ENCODE measurements at places on chromosomes 3 and 15.

- no peak for DNase-seq
These were observed 1.9 kb downstream of the SPTBN5 start for GRCh38 chr15:41891946-41892345.

DNA sequence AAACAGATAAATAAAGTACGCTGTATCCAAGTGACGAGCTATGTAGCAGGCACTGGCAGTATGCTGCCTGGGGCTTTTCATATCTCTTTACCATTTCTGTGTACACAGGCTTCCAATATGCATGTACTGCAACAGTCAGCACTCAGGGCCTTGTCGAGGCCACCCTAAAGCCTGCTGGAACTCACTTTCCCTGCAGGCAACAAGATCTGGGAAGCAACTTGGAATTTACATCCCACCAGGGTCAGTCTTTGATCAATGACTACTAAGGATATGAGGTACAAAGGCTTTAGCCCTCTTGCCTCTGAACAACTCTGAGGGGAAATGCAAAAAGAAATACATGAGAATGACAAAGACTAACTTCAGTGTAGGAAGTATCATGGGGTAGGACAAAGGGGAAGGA is 101.8 kb upstream of the ARL6 start:
- DNase-seq, result no peak

DNA sequence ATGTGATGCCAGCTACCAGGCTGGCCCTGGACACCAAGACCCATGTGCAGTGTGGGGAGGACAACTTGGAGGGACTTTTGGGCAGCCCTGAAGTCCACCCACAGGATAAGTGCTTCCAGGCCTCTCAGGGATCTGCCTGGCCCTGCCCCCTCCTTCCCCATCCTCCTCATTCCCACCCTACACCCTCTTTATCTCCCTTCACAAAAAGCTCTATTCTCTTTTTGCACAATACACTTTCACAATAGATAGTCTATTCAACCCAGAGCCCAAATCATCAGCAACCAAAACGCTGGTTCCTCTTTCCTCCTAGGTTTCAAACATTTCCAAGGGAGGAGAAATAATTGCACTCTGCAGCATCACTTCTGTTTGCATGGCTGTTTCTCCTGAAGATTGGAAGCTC is 7.8 kb upstream of the ZNF710 start:
- no peak for DNase-seq

DNA sequence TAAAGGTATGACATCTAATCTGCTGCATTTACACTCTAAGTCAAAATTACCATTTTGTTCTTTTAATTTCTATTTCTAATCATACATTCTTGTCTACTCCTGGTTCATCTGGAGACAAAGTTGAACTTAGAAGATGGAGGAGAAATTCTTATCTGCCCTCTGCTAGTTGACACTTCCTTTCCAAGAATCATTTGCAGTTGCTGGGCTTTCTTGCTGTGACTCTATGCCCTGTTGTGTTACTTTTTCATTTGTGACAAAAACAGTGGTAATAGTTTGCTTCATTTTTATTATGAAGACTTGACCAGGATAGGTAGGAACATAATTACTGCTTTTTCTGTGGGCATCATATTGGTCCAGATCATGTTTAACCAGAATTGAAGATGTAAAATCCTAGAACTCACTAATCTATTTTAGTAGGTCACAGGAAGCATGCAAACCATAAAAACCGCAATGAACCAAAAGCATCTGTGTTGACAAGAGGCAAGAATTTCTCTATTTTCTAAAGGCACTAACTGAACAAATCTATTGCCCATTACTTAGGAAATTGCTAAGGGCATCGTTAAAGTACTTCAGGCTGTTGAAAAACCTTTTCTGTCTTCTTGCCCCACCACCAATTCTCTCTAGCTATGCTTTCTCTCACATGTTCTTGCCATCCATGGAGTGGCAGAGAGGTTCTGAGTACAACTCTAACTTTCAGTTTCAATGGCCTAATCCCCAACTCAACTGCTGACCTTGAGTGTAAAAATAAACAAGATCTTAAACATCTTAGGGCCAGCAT is 4.2 kb upstream of the CCR2 start:
- DNase-seq, result no peak

DNA sequence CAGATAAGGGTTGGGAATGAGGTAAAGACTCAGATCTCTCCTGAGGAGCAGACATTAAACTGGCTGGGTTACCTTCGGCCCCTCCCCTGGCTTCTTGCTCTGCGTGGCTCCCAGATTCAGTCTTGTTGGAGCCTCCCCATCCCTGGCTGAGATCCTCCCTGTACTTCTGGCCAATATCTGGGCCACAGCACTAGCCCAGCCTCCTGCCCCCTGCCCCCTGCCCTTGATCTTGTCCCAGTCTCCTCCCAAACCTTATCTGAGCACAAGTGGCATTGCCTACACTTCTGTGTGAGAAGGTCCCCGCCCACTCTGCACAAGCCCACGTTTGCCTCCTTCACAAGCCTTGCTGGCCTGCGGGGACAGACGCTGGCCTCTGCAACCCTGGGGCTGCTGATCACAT is 16.8 kb downstream of the PLA2G4F start:
- no peak for DNase-seq

- no peak for DNase-seq
These were observed 77.8 kb upstream of the FAM98B start for GRCh38 chr15:38376081-38376480.

- no peak for DNase-seq
These were observed 131.7 kb downstream of the RYR3 start for GRCh38 chr15:33442449-33442848.

DNA sequence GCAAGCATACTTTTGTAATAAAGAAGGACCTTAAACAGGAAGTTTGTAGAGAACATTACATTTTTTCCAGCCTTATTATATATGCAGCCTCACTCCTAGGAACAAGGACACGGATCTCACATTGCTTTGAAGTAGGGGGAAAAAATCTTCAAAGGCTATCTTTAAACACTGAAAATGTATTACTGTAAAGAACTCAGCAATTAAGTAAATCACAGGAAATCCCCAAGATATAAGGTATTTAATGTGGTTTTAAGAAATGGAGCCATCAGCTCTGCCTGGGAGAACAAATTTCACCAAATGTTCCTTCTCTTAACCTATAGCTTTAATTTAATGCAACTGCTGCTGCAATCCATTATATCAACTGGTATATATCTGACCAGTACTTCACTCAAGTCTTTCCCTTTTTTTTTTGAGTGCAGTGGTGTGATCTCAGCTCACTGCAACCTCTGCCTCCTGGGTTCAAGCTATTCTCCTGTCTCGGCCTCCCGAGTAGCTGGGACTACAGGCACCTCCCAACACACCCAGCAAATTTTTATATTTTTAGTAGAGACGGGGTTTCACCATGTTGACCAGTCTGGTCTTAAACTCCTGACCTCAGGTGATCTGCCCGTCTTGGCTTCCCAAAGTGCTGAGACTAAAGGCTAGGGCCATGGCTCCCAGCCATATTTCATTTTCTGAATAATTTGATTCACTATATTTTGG is 2.8 kb downstream of the BTLA start:
- no peak for DNase-seq

DNA sequence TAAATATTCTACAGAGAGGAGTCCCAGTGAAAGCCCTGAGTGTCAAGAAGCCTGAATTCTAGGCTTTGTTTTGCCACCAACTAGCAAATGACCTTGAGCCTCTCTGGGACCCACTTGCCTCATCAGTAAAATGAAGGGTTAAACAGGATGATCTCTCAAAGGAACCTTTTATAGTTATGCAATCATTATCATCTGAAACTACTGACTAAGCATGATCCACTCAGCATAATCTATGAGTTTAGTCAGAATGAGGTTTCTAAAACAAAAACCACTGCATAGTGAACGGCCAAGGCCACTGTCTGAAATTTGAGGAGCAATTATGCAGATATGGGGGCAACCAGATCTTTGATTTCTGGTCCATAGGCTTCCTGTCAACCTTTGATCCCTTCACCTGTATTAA is 319.0 kb downstream of the MECOM start:
- no peak for DNase-seq

GRCh38 chr3:12842469-12842868 is 1.1 kb upstream of the RPL32 start:
- DNase-seq, result no peak

DNA sequence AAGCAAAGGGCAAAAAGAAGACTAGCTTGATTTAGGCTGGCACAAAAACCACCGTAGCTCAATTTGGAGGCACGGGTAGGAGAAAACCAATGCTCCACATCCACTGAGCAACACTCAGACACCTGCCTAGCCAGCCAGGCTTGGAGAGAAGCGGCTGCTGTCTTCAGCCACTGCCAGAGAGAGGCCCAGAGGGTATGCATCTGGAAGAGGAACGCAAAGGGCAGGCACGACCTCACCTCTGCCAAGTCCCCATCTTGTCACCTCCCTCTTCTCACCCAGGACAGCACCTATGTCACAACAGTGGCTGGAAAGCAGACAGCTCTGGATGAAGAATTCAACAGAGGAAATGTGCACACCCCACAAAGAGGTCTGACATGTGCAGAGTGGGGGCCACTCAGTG is 93.5 kb downstream of the ADAMTS17 start:
- no peak for DNase-seq

- no peak for DNase-seq
These were observed 11.5 kb upstream of the SPPL2A start for GRCh38 chr15:50777042-50777441.

GRCh38 chr3:177802151-177802900 is 605.0 kb upstream of the TBL1XR1 start:
- DNase-seq, result no peak

DNA sequence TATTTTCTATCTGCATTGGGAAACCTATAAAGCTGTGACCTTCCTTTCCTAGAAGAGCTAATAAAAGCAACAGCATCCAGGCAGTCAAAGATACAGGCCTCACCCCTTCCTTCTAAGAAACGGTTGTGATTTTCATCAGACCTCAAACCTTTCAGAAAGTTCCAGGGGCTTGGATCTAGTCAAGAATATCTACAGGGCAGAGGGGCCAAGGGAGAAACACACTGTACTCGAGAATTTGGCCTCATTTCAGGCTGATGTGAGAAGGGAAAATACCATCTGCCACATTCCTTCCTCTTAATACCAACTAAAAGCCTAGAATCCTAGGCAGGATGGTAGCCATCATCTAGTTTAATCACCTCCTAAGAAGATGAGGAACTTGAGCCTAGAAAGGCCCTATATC is 24.5 kb upstream of the BCL6 start:
- no peak for DNase-seq

DNA sequence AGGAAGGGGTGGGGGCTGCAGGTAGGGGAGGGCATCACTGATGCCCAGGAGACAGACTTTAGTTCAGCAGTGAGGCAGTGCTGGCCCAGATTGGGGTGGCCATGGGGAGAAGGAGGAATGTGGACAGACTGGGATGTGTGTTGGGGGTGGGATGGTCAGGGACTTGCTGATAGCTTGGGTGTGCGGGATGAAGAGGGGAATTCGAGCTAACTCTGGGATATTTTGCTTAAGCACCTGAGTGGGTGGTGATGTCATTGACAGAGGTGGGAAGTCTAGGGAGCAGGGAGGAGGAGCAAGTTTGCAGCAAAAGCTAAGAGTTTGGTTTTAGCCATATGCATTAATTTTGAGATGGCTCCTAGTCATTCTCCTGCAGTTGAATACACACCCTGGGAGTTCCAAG is 207.5 kb downstream of the RPLP1 start:
- no peak for DNase-seq

GRCh38 chr3:63067999-63068645 is 192.9 kb upstream of the CADPS start:
- no peak for DNase-seq

- DNase-seq, result no peak
These were observed 17.5 kb upstream of the SPTSSB start for GRCh38 chr3:161388855-161389254.

GRCh38 chr3:119927190-119927589 is 145.3 kb downstream of the NR1I2 start:
- no peak for DNase-seq

DNA sequence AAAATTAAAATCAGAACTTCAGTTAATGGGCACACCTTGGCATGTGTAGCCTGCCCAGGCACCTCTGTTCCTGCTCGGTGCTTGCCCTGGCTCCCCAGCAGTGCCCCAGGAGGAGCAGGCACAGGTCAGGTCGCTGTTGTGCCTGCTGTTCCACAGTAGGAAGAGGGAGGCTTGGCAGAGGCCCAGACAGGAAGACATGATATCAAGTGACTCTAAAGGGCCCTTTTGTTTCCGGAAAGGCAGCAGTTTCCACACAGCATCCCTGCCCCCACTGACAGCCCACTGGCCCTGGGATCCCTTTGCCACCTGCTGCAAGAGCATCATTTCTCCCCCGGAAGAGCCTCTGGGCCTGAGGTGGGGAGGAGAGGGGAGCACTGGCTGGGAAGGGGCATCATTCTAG is 40.5 kb upstream of the HES1 start:
- no peak for DNase-seq

DNA sequence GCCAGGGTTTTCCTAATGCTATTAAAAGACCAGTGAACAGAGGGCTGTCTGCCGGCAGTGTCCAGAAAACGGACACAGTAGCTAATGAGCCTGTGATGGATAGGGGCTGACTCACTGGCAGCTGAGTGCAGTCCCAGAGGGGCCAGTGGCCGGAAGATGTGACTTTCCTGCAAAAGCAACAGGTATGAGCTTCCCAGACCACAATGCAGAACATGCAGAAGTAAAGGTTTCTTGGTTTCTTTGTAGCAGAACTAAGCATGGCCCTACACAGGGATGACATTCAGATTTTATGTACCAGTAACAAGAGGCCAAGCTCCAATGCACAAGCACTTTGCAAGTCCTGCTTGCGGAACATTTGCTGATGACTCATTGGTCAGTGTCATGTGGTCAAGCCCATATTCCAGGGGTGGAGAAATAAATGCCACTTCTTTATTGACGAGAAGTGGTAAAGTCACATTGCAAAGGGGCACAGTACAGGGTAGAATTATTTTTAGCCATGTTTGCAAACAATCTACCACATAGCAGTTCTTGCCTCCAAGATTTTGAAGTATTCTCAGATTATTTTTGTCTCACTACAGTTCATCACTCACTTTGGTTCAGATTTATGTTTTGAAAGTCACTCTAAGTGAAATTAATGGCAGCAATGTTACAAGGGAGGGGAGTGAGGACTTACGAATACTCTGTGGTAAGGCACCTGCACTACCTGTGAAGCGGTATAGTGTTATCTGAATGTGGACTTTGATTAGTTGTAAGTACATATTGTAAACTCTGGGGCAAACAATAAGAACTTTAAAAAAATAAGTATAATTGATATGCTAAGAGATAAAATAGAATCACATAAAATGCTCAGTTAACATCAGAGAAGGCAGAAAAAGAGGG is 263.3 kb downstream of the ABHD5 start:
- no peak for DNase-seq

DNA sequence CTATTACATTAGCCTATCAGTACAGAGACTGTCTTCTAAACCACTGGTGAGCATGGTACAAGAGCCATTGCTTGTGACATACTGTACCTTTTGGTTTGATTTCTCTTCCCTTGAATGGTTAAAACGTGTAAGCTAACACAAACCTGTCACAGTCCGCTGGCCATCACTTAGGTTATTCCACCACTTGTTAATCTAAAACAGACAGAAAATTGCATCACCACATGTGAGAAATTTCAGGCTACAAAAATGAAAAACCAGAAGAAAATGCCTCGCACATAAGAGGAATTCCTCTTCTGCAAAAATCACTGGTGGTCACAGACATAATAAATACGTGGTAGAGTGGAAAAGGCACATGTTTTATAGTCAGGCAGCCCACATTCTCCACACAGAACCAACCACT is 22.1 kb downstream of the PARL start:
- no peak for DNase-seq

All from activated CD4-positive, alpha-beta T cell treated with anti-CD3 and anti-CD28 coated beads for 4 hours (primary cell).